ENCODE measurements at places on chromosomes 3 and 15.

DNA sequence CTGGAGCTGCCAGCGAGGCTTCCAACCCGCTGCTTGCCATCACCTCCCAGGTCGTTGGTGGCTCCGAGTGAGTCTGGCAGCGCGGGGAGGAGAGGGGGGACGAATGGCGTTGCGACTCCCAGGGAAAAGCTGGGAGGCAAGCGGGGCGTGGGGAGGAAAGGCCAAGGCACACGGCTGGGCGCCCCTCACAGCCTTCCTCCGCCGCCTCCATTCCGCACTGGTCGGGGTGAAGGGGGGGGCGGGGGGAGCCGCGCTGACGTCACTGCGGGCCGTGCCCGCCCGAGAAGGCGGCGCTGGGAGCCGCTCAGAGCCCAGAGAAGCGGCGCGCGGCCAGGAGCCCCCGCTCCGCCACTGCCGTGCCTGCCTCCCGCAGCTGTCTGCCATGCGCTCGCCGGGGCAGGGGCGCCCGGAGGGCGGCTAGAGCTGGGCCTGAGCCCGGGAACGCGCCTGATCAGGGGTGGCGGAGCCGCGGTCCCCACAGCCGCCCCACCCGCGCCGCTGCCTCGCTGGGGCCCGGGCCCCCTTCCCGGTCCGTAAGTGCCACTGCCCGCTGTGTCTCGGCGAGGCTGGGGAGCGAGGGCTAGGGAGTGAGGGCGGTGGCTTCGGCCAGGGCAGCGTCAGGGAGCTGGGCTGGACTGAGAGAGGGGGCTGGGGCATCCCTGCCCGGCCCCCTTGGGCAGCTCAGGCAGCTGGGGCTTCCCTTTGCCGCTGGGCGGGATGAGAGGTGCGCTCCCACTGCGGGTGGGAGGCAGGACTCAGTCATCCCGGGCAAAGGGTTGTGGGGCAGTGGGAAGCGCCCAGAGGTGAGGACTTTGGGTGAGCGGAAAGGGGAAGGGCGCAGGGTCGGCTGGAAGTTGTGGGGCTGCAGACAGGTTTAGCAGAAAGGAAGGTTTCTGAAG lies 27.8 kb upstream of the POLG start:
- peak; percentile 44 for DNase-seq

DNA sequence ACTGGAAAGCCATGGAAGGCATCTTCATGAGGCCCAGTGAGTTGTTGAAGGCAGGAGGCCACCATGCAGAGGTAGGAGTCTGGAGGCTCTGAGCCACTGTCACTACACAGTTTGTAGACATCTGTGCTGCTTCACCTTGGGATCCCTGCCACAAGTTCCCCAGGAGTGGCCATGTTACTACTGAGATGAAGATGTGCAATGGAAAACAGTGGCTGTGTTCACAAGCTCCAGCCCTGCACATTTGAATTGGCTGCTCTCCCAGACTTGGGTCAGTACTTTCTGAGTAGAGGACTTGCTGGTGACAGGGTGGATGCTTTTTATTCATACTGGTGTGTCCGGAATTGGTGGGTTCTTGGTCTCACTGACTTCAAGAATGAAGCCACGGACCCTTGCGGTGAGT lies 86.9 kb upstream of the C15orf39 start:
- no peak for DNase-seq

- no peak for DNase-seq
These were observed 36.6 kb upstream of the MAGEF1 start for GRCh38 chr3:184748219-184749135.

DNA sequence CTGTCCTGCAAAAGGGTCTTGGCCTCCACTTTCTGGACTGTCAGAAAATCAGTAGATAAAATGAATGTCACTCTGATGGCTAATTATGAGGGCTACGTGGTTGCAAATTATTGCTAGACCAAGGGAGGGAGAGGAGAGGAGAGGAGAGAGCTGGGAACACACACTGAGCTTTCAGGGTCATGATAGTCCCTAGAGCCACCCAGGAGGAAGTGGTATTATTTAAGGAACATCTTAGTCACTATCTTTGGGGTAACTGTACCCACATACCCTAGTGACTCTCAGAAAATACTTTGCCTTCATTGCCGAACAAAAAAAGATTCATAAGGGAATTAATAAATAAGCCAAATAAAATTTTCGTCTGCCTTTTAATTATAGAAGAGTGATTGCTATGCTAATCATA lies 642.3 kb upstream of the CFAP20DC start:
- DNase-seq = no peak

DNA sequence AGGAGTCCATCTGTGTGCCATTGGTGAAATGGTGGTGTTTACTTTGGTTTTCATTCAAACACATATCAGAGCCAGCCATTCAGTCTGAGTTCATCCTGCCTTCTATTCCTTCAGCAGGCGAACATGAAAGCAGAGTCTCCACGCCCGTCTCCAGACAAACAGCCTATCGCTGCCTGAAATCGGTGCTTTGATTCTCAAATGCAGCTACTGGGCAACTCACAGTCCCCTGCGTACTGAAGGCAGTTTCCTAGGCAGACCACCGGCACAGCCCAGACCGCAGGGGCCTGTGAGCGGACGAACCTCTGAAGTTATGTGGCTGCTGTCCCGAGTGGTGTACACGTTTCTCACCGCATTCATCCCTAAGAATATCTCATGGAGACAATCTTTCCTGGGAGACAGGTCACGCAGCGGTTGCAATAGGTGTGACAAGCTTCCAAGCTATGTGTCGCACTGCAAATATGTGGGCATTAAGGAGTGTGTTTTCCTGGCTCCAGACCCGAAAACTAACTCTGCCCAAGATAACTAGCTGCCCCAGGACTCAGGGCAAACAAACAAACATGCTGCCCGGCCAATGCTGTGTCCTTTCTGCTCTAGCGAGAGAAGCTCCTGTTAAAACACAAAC lies 16.9 kb upstream of the RYR3 start:
- no peak for DNase-seq

DNA sequence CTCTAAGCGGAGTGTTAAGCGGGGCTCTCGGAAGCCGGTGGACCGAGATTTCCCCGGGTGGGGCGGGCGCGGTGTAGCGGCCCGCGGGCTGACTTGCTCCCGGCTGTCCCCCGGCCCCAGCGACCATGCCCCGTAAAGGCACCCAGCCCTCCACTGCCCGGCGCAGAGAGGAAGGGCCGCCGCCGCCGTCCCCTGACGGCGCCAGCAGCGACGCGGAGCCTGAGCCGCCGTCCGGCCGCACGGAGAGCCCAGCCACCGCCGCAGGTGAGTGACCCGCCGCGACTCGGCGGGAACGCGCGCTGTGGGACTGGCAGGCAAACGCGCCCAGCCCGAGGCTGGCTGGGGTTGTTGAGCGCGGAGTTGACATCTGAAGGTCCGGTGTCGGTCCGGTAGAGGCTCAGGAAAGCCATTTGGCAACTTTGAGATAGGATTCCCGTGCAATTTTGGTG lies 1.3 kb downstream of the SMC4 start:
- no peak for DNase-seq

GRCh38 chr3:193662757-193663322 lies 69.8 kb downstream of the OPA1 start:
- DNase-seq = no peak

GRCh38 chr3:89955156-89955555 lies 847.7 kb downstream of the EPHA3 start:
- DNase-seq = no peak

GRCh38 chr15:89179966-89180875 lies 41.2 kb downstream of the RLBP1 start:
- DNase-seq = no peak

DNA sequence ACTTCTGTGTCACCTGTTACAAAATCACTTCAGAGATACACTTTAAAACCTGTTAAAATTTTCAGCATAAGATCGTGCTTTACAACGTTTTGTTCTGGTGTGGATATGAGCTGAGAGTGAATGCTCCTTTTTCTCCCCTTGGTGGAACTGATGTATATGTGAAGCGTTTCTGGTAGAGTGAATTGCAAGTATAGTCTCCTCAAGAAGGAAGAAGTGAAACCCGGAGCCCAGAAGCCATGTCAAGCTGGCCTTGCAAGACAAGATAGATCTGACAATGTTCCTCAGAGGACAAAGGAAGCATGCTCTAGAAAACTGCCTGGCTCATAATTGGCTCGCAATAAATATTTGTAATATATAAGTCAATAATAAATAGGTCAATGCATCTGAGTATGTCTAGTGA lies 23.6 kb downstream of the SERPINI2 start:
- DNase-seq = no peak

- DNase-seq = no peak
These were observed 51.9 kb downstream of the CCK start for GRCh38 chr3:42214064-42214463.

DNA sequence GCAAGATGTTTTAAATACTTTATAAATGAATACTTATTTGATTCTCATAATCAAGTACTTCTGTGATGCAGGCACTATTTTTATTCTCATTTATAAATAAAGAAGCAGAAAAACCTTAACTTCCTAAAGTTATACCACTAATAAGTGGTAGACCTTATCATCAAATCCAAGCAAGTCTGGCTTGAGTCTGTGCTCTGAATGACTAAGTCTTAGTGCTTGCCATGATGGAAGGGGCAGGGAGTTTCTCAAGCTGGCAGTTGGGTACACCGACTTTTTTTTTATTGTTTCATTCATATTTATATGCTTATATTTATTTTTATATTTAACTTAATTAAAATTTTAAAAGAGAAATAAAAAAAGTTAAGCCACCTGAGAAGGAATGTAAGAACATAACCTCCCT lies 23.6 kb downstream of the SLMAP start:
- DNase-seq = no peak

- DNase-seq = no peak
These were observed 265.3 kb upstream of the POU1F1 start for GRCh38 chr3:87541723-87542122.

- no peak for DNase-seq
These were observed 708.8 kb upstream of the CFAP20DC start for GRCh38 chr3:59758672-59759071.

DNA sequence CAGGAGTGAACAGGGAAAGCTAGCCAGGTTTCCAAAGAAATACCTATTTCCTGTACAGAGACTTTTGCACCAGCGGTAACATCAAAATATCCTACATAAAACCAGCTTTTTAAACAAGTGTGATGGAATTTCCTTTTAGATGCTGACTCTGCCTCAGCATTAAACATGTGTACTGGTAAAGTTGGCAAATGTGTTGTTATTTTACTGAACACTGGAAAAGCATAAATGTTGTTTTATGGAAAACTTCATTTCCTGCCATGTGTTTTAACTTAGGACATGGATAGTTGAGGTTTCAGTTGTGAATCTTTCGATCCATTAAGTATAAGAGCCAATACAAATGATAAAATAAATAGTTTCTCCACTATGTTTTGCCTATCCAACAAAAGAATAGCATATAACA lies 15.7 kb downstream of the OXNAD1 start:
- DNase-seq = no peak
